Kidney (tissue), 22 donors: ENCODE measurements at places on chromosomes 11 and 22. TPM values are rescaled to one million over a fixed set of nuclear protein-coding genes. Genes with fewer than 3 reads are reported as not detected.

DNA sequence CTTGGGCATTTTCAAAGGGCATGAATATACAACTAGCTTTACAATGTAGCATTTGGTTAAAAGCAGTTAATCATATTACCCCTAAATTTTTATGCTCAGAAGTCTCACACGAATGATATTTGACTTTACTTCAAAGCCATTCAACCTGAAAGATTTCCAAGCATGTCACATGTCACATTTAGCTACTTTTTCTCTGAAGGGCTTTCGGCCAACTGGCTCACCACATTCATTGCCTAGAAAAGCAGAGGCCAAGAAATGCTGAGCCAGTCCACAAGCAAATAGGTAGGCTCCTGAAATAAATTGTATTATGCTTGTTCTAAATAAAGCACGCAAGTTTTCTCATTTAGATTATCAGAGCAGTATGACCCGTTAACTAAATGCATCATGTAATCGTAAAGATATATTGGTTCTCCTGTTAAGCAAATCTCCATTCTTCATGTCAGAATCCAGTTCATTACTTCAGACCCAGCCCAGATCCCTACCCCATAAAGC lies 30.6 kb downstream of the PAX6 start:
- H3K4me1 ChIP-seq = no peaks in the 10 kb centered on the region
- no peak overlapping the region for H3K27ac ChIP-seq
- no peak for DNase-seq

Gene FHIP1B
- total RNA-seq = 42.5 TPM

Gene C11orf86
- total RNA-seq = not detected

GRCh38 chr11:28836285-28837081 lies 728.3 kb downstream of the METTL15 start:
- peak overlapping the region; percentile 17 for H3K27ac ChIP-seq
- H3K4me3 ChIP-seq = no peak overlapping the region
- H3K4me1 ChIP-seq = no peaks in the 10 kb centered on the region
- DNase-seq = peak; percentile 43
- H3K27me3 ChIP-seq = no peaks in the 10 kb centered on the region

DNA sequence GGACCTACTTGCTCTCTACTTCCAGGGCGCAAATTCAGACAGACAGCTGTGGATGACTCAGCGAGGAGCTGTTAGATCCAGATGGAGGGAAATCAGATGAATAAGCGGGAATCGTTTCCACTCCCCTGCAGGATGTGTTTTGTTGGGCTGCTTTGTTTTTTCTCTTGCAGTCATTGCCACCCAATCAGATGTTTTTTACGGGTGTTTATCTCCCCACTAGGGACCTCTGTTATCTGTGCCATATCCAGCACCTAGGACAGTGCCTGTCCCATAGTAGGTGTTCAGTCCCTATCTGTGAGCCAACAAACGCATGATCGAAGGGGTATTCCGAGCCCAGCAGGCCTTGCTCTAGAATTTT lies 51.1 kb upstream of the PARVG start:
- H3K27me3 ChIP-seq = no peaks in the 10 kb centered on the region
- no peaks in the 10 kb centered on the region for H3K4me1 ChIP-seq
- H3K27ac ChIP-seq = no peak overlapping the region
- DNase-seq = no peak

DNA sequence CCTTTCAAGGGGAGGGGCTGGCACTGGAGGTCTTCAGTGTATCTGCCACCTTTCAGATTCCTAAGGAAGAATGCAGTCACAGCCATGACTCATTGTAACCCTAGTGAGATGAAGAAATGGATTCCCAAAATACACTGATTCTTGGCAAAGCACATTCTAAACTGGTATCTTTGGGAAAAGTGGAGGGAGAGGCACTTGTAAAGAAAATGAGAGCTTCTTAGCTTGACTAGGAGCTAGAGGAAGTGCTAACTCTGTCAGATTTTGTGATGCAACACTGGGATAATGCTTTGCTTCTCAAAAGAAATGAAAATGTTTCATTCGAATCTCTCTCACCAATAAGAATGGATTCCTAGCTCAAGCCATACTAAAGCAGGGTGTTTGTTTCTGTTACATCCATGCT lies 14.3 kb downstream of the NRIP3 start:
- H3K4me3 ChIP-seq = no peak overlapping the region
- no peaks in the 10 kb centered on the region for H3K27me3 ChIP-seq
- no peaks in the 10 kb centered on the region for H3K4me1 ChIP-seq
- no peak for DNase-seq
- no peaks in the 10 kb centered on the region for H3K36me3 ChIP-seq
- H3K27ac ChIP-seq = no peak overlapping the region

GRCh38 chr22:25815561-25815960 lies 73.6 kb downstream of the MYO18B start:
- H3K4me3 ChIP-seq = no peak overlapping the region
- no peaks in the 10 kb centered on the region for H3K4me1 ChIP-seq
- H3K36me3 ChIP-seq = no peaks in the 10 kb centered on the region
- H3K27me3 ChIP-seq = no peaks in the 10 kb centered on the region
- DNase-seq = no peak
- H3K27ac ChIP-seq = no peak overlapping the region

Gene FDXACB1
- 2.6 TPM for total RNA-seq

Gene C22orf31
- not detected for total RNA-seq
